ENCODE measurements at places on chromosomes 11 and 22. TPM values are rescaled to one million over a fixed set of nuclear protein-coding genes. Genes with fewer than 3 reads are reported as not detected.

Gene GRIK4
- 0.43 TPM for total RNA-seq

DNA sequence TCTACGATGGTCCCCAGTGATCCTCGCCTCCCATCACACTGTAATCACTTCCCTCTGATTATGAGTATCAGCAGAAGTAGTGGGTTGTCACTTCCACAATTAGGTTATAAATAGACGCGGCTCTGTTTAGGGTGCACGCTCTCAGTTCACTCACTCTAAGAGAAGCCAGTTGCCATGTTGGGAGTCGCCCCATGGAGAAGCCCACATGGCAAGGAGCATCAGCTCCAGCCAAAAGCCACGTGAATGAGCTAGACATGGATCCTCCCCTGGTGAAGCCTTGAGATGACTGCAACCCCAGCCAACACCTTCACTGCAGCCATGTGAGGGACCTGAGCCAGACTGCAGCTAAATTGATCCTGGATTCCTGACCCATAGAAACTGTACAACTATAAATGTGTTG lies 26.4 kb upstream of the MYOD1 start:
- DNase-seq, result no peak

GRCh38 chr11:95337972-95338429 lies 107.0 kb upstream of the SESN3 start:
- no peak for DNase-seq

DNA sequence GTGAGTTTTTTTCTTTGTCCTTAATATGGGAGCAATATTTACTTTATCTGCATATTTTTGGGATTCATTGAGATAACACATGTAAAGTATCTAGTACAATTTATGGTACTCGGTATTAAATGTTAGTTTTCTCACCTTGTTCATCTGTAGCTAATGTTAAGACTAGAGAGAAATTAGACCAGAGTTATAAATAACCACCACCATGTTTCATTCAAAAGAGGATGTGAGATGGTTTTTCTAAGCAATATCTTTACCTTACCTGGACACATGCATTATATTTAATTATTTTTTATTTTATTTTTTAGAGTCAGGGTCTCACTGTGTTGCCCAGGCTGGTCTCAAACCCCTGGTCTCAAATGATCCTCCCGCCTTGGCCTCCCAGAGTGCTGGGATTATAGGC lies 18.4 kb downstream of the ARHGAP42 start:
- no peak for DNase-seq

GRCh38 chr11:67674442-67674871 lies at the start of gene ALDH3B2:
ALDH3B2 (minus strand) TSS chr11:67674623; CDS start chr11:67666935, 7,688 bp downstream.
- no peak for DNase-seq

DNA sequence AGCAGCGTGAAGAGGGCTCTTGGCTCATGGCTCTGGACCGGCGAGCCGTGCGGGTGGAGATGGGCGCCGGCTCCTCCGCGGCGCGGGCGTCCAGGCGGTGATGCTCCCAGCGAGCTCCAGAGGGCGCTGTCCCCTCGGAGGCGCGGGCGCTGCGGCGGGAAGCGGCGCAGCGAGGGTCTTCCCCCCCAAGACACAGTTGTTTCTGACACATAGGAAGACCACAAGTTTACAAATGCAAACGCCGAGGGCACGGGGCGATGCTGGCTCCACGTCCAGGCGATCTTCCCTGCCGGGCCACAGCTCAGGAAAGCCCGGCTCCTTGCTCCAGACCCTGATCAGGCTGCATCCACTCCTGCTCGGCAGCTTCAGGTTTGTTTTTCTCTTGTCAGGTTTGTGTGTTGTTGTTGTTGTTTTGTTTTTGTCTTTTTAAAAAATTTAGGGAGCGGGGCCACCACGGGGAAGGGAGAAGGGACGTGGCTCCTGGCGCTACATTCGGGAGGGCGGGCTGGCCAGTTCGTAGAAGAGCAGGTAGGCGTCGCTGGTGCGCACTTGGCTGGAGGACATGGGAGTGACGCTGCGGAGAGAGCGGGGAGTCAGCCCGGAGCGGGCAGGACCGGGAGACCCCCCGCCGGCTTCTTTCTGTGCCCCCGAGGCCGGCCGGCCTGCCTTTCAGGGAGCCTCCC lies 10.0 kb upstream of the MFRP start:
- DNase-seq, result peak; percentile 74

GRCh38 chr11:47403571-47403970 lies 4.8 kb upstream of the SLC39A13 start:
- no peak for DNase-seq

GRCh38 chr11:61855939-61856680 lies 28.0 kb downstream of the FADS2 start:
- no peak for DNase-seq

GRCh38 chr11:60145677-60146076 lies 37.2 kb downstream of the MS4A6A start:
- DNase-seq, result no peak

GRCh38 chr11:78071717-78072116 lies 7.9 kb downstream of the NDUFC2 start:
- DNase-seq, result no peak

DNA sequence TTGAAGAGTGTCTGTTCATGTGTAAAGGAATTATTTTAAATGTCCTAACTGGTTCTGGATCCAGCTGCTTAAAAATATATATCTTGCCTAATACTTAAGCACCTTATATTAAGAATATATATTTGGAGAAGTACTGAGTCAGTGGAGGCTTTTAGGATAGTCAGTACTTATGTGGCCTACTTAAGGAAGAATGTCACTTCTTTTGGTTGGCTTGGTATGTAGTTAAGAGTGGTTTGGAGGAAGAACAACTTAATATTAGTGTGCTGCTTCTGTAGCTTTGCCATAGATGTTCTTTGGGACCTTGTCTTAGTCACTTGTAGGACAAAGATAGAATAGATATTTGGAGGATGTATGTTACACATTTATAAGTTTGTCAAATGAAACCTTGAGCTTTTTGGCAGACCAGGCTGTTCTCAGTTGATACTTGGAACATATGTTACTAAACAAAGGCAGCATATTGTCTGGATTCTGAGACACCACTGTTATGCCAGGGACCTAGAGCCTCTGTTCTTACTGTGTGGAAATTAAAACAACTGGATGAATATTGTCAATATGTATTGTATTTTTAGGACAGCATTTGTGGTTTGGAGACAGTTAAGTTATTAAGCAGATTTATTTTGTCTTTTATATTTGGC lies 4.9 kb downstream of the HIPK3 start:
- DNase-seq, result no peak

GRCh38 chr11:15107730-15108515 lies 6.8 kb upstream of the INSC start:
- DNase-seq, result no peak

Gene KRTAP5-10
- total RNA-seq, result not detected

Gene NXPE4
- not detected for total RNA-seq

DNA sequence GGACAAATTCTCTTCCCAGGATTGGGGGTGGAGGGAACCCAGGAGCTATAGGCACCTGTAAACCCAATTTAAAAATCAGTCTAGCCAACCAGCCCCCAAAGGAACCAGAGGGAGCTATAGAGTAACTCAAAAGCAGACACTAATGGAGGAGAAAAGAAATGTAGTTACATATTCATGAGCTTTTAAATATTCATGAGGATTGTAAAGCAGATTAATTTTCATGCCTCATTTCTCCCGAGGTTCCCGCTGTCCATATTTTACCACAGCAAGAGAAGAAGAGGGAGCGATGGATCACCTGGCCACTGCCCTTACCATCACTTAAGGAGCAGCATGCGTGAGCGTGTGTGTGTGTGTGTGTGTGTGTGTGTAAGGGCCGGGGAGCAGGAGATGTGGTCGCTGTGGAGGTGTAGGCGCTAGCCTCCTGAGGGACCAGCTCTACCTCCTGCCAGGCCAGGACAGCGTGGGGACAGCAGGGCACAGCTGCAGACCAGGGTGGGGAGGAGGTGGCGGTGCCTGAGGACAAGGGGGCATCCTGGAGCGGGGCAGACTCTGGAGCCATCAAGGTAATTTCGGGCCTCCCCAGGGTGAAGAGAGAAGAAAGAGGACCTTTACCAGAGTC lies 100.7 kb upstream of the THY1 start:
- DNase-seq, result no peak

Gene GRIA4
- total RNA-seq, result not detected

Gene PLEKHA7
- total RNA-seq, result 5.1 TPM

Gene CCDC116
- total RNA-seq, result 0.34 TPM

- DNase-seq, result no peak
These were observed 95.4 kb upstream of the GALNT18 start for GRCh38 chr11:11717064-11717725.

- DNase-seq, result no peak
These were observed 509.9 kb upstream of the B3GAT1 start for GRCh38 chr11:134921938-134922337.

- DNase-seq, result no peak
These were observed 20.8 kb downstream of the CSNK2A3 start for GRCh38 chr11:11332141-11332710.

DNA sequence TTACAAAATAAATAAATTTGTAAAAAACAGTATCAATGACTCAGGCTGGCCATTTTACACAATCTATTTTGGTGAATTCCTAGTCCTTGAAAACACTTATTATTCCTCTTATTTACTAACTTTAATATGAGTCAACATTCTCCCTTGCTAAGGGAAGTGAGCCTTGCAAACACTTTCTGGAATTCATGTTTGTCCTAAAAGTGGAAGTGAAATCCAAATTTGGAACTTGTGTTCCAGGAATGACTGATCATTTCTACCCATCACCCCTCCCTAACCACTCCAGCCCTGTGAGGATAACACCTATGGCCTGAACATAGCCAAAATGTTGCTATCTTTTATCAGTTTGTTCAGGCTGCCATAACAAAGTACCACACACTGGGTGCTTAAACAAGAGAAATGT lies 83.1 kb downstream of the OR5AK2 start:
- no peak for DNase-seq

Gene C22orf31
- not detected for total RNA-seq

DNA sequence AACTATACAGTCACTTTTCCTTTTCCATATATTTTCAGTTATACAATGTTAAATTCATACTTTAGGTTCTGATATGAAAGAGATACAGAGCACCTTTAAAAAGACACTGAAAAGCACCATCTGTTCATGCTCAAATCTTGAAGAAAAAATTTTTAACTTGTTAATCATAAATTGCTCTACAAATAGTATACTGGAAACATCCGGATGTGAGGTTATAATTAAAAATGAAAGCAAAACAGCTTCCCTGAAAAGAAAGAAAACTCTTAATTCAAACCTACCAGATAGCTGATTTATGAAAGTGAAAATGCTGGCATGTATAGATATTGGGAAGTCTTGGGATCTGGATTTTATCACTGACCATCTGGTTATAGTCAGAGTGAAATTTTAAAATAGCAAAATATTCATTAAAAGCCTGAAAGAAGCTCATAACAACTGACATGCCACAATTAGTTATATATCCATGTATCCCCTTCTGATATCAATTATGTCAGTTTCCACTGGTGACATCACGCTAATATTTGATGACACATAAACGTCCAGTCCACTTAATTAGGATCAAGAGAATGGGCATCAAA lies 740.0 kb downstream of the DLG2 start:
- no peak for DNase-seq

- no peak for DNase-seq
These were observed 98.7 kb downstream of the MORC2 start for GRCh38 chr22:30869667-30870395.

Gene BBOX1
- total RNA-seq, result not detected

DNA sequence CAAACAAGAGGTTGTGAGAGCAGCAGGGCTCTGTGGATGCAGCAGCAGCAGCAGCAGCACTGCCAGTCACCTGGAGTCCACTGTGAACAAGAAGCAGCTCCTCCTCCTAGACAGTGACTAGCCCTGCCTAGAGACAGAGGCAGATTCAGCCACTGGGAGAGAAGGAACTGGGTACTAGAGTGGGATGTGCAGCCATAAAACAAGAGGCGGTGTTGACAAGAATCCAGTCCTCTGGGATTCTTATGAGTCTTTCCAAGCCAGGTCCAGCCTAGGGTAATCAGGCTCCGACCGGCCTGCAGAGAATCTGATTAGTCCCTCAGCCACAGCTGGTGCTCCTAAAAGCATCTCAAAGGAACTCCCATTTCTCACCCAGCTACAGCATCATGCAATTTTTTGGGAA lies 83.9 kb upstream of the USP47 start:
- DNase-seq, result no peak

GRCh38 chr11:108432783-108433182 lies 34.5 kb downstream of the C11orf65 start:
- DNase-seq, result no peak

DNA sequence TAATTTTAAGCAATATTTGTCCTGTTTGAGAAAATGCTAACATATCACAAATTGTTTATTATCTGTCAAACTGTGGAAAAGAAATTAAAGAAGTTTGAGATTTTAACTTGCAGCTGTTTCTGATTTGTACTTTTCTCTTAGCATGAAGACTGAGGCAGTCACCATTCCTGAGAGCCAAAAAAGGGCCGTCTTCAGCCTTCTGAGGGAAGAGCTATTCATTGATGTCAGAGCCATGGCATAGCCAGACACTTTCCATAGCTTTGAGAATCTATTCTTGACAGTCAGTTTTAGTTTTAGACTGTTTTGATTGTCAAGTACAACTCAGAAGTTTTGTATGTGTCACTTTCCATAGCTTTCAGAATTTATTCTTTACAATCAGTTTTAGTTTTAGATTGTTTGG lies 32.1 kb downstream of the YAP1 start:
- no peak for DNase-seq

Measured in activated naive CD8-positive, alpha-beta T cell treated with anti-CD3 and anti-CD28 coated beads for 36 hours (primary cell).